ENCODE measurements at places on chromosomes 2 and 18.

- no peak for DNase-seq
Observed at GRCh38 chr2:44663471-44664073, 277.9 kb upstream of the SIX3 start.

DNA sequence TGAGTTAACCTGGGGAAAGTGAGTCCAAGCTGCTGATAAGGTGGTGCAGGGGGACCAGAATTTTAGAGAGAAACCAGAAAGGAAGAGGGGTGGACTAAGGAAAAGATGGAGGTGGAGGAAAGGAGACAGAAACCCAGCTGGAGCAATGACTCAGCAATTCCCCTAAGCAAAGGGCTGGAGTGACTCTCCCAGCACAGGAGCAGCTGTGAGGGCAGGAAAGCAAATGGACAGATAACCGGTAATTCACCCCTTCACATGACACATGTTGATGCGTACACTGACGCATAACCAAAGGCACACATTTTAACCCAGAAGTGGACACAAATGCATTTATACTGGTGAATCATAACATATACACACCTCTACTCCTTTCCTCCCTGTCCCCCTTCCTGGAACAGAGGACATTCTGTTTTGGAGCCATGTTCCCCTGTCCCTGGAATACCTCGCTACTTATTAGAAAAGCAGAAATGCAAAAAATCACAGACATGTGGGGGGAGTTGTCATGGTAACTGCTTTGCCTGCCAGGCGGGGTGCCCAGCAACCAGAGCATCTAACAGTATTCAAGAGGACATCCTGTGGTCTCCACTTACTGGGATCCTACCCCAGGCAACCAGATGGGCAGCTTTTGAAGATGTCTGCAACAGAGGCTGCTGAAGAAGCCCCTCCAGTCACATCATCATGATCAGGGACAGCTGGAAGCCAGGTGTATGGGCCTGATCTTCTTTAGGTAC lies 4.7 kb downstream of the CDK5R2 start:
- peak; percentile 6 for DNase-seq

GRCh38 chr2:8268172-8268783 lies 413.6 kb upstream of the ID2 start:
- no peak for DNase-seq

DNA sequence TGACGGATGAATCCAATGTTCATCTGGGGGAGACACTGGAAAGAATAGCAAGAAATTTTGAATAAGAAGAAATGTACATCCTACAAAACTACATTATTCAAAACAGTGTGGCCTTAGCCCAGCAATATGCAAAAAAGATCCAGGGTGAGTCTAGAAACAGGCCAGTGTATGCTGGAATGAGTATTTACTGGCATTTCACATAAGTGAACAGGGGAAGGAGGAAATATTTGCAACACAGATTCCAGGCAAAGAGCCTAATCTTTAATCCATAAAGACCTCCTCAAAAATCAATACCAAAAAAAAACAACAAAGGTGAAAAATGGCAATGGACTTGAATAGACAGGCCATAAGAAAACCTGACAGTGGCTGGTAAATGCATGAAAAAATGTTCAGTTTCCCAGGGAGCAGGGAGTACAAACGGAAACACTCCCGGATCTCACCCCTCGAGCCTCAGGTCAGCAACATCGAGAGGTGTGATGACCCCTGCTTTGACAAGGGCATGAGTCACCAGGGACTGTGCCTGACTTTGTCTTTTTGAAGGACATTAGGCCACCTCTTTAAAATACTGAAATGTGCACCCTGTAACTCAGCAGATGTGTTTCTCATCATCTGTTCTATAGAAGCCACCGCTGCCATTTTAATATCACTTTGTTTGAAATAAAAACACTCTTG lies 12.7 kb upstream of the GPC1 start:
- DNase-seq = no peak

DNA sequence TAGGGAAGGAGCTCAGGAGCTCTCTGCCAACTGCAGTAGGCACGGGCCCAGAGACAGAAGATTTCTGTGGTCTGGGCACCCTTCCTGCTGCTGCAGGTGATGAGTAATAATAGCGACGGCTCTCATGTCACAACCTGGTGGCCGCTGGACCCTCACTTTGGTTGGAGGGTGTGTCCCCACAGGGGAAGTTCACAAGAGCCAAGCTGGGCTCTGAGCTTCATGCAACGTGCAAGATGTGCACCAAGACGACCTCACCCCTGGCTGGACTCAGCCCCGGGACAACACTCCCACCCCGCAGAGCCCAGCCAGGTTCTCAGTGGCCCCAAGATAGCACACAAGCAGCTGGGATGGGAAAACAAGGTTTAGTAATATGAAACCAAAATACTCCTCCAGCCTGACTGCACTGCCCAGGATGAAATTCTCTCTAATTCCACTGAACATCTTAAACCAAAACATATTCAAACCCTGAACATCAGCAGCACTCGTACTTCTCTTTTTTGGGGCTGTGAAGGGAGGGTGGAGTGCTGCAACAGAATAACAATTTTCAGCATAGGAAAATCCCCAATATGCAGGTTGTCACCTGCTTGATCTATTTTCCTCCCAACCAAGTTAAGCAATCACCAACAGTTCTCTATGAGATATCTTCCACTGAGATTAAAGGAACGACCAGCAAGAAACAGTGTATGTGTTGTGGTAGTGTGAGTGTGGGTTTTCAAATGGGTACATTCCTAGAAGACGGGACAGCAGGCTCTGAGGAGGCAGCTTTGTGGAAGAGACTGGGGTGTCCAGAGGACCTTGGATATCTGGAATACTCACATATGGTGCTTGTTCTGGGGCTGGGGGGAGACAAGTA lies 26.5 kb downstream of the BCL2 start:
- DNase-seq = no peak

GRCh38 chr2:59463426-59463825 lies 1090.0 kb downstream of the BCL11A start:
- no peak for DNase-seq

DNA sequence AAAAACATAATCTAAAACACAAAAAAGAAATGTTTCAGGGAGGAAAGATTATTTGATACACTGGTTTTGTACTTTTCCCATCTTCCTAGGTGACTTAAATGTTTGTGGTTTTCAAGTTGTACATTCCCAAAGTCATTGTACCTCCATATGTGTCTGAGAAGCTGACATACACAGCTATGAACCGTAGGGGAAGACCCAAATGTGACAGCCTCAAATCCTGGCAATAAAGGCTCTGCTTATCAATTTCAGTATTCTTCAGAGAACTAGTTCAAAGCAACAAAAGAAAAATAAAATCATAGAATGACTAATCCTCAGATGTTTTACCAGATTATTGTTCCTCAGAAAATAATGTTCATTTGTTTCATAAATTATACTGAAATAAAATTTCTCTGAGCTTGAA lies 2.5 kb downstream of the DYNC2LI1 start:
- no peak for DNase-seq

- no peak for DNase-seq
Observed at GRCh38 chr18:76054156-76054555, 440.9 kb downstream of the ZNF516 start.

GRCh38 chr2:233061591-233062450 lies 1.7 kb downstream of the INPP5D start:
- DNase-seq = peak; percentile 88

- DNase-seq = no peak
Observed at GRCh38 chr2:6353669-6354068, 512.0 kb downstream of the CMPK2 start.

DNA sequence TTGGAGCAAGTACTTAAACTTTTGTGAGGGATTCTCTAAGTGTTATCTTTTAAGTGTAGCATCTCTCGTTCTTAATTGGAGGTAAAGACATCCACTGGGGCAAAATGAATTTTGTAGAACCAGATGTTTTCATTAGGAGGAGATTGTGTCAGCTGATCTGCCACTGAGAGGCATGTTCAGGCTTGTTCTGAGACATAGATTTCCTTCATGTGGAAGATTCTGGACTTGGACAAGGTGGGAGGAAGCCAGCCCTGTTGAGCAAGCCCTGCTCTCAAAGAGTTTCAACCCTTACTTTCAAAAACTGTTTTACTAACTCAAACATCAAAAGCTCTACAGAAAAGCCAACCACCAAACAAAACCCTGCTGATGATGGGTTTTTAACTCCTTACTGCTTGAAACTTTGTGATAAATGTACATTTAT lies 6.5 kb downstream of the MAP4K4 start:
- DNase-seq = no peak

GRCh38 chr2:160207804-160208654 lies 8.0 kb upstream of the ITGB6 start:
- no peak for DNase-seq

- DNase-seq = no peak
Observed at GRCh38 chr2:173872714-173873113, 92.5 kb downstream of the SP3 start.

DNA sequence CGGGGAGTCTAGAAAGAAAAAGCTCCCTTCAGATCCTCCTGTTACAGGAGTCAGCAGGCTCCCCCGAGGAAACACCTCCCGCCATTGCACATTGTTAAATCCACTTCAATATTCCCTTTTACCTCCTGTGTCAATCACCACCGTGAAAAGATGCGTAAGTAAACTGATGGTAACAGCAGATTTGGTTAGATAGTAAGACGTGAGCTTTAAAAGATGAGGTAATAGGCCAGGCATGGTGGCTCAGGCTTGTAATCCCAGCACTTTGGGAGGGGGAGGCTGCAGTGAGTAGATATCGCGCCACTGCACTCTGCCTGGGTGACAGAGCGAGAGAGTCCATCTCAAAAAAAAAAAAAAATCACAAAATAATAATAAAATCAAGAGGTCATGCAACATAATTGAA lies 15.2 kb upstream of the NCL start:
- DNase-seq = no peak

GRCh38 chr2:219662566-219662965 lies 35.1 kb downstream of the SLC4A3 start:
- peak; percentile 11 for DNase-seq

GRCh38 chr2:72145289-72145657 lies 2.4 kb downstream of the CYP26B1 start:
- DNase-seq = peak; percentile 89

DNA sequence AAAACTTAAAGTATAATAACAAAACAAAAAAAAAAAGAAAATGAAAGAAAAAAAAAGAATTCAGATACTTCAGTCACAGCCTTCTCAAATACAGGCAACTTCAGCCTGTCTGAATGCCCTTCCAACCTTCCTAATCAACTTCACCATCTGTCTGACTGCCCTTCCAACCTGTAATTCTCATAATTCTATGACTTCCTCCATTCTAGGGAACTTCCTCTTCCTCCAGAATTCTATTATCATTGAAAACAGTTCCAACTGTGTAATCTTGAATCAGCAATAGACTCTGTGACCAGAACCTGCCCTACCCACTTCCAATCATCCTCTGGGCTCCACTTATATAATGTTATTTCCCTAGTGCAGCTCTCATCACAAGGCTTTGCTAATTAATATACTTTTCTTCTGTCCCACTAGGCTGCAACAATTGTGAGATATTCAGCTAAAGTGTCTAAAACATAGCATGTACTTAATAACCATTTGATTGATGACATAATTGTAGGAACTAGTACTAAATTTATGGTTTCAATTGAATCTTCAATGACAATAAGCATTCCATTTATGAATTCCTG lies 127.3 kb downstream of the UPP2 start:
- DNase-seq = no peak

Measured in mesenteric fat pad (tissue), 1 donor.